ENCODE measurements at places on chromosomes 12 and 14.

GRCh38 chr12:12572659-12573058 lies 10.0 kb upstream of the DUSP16 start:
- no peak for DNase-seq

- DNase-seq: no peak
These were observed 17.0 kb downstream of the VCPKMT start for GRCh38 chr14:50099335-50099734.

DNA sequence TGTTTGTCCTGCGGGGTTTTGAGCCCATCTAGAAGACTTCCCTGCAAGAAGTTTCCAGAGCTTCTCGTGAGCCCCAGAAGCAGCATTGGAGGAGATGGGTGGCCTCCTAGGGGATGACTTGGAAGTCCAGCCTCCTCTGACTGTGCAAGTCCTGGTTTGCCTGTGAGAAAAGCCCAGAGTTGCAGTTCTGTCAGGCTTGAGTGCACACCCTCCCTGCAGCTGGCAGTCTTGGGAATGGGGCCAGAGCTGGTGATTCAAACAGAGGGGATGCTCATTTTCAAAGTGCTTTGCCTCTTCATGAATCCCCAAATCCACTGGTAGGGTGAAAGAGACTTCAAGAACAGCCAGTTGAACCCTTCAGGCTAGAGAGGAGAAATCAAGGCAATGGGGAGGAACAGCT lies 3.9 kb upstream of the PPP1R1A start:
- DNase-seq: no peak

GRCh38 chr12:10389904-10390303 lies at the start of gene KLRK1:
TSS of gene KLRK1 (minus strand) at chr12:10390041. CDS start at chr12:10388810, 1,231 bp downstream.
- DNase-seq: no peak

DNA sequence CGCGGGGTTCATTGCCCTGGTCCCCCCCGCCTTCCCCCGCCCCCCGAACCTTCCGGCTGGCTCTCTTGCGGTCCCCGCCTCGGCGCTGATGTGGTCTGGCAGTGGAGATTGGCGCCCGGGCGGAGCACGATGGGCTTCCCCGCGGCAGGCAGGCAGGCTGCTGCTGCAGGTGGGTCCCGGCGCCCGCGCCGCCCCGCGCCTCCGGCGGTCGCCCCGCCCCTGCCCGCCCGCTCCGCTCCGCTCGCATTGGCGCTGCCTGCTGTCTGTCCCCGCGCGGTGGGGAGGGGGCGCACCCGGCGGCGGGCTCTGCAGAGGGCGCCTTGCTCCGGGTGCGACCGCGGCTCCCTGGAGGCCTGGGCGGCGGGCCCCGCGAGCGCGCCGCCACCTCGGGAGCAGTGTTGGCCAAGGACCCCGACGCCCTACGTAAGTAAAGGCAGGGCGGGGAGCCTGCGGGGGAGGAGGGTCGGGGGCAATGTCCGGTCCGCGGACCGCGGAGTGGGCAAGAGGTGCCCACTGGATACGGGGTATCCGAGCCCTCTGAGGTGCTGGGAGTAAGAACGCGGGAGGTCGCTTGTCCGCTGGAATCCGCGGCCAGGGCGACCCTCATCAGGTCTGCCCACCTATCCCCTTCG lies at the start of gene AKAP5:
AKAP5 (plus strand) TSS at position 309 of the 632 bp plus-strand sequence. CDS start 2,896 bp downstream, outside the sequence.
- no peak for DNase-seq

DNA sequence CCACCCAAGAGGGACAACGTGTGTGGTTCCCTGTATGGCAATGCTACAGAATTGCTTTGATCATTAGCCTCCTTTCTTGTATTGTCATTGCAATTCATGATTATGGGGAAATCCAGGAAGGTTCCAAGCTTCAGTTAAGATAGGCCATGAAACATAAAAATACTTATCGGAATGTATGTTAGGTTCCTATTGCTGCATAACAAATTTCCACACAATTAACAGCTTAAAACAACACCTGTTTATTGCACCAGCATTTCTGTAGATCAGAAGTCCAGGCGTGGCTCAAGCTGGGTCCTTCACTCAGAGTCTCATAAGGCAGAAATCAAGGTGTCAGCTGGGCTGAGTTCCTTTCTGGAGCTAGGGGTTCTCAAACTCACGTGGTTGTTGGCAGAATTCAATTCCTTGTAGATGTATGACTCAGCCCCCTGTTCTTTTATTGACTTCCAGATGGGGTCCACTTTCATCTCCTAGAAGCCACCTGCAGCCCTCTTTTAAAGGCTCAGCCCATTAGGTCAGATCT lies 365.6 kb upstream of the TMPO start:
- DNase-seq: no peak

Data from iPS DF 19.7 (cell line).